ENCODE measurements at places on chromosomes 2 and 18.

DNA sequence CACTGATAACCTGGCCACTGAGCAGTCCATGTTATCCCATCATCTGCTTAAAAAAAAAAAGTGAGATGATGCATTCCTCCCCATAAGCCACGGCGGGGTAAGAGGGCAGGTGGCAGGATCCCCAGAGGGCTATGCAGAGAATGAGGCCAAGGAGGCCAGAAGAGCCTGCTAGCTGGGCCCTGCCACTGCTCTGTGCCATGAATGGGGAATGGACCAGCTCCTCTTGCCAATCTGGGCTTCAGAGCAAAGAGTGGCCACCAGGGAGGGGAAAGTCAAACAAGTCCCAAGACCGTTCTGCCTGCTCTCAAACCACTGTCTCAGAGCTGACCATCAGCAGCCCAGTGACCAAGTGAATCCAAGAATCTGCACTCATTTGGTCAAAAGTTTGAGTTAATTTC, 202.4 kb downstream of the TWIST2 start:
- DNase-seq: no peak

DNA sequence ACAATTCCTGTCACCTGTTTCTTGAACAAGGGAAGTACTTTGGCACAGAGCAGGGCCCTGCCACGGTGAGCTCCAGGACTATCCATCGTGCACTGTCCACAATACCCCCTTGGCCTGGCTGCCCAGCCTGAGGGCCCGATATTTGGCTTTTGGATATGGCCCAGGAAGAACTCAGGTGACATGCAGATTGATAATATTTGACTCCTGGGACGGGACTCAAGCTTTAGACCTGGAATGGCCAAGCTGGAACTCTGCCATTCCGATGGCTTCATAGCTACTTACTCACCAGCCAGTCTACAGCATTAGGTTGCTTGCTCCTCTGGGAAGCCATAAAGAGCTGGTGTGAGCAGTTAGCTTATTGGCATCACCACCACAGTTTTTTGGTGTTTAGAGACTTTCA, 26.6 kb downstream of the EML6 start:
- DNase-seq: no peak

DNA sequence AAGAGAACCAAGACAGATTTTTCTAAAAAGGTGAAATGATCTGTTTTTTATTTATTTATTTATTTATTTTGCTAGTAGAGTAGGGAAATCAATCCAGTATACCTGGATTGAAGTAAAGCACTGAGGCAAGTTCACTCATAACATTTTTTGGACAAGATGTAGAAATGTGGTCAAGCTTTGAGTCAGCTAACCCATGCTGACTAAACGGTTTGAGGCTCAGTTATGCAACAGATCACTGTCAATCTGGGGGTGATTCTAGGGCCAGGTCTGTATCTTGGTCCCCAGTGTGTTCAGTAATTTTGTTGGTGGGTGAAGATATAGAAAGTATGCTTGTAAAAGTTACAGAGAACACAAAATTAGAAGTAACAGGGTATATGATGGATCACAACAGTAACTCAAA, 60.2 kb downstream of the RMDN2 start:
- DNase-seq: no peak

- no peak for DNase-seq
Observed at GRCh38 chr2:48694149-48694548, 61.4 kb downstream of the LHCGR start.

DNA sequence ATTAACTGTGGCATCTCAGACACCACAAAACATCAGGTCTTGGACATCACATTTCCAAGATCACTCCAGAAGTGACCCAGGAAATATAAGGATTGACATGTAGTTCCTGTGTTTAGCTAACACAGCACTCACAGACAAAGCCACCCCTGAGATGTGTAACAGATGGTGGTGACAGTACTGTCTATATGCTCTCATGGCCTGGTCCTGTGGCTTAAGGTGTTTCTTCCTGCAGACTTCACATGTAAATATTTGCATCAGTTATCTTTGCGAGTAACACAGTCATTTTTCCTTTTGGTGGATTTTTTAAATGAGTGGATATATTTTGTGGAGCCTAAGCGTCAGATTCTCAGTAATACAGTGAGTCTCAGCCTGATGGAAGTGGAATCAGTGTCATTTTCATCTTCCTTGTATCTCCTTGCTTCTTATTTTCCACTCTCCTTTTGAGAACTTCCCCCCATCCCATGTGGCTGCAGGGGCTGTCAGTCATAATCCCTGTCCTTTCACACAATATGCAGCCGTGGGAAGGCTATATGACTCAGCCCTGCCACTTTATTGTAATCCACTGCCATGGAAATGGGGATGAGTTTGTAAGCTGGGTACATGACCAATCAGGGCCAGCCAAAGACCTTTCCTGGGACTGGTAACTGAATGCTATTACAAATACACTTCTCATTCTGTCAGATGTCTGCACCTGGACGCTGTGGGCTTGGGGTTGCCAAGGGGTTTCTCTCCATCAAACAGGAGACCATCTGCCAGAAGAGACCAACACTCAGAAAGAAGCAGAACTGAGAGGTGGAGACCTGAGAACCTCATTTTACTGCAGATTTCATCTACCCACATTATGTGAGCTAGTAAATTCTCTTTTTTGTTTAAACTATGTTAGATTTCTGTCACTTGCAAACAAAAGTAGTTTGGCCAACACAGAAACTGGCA, 74.3 kb downstream of the ICOS start:
- no peak for DNase-seq

GRCh38 chr2:161228511-161229240, 68.4 kb downstream of the TANK start:
- DNase-seq: no peak

DNA sequence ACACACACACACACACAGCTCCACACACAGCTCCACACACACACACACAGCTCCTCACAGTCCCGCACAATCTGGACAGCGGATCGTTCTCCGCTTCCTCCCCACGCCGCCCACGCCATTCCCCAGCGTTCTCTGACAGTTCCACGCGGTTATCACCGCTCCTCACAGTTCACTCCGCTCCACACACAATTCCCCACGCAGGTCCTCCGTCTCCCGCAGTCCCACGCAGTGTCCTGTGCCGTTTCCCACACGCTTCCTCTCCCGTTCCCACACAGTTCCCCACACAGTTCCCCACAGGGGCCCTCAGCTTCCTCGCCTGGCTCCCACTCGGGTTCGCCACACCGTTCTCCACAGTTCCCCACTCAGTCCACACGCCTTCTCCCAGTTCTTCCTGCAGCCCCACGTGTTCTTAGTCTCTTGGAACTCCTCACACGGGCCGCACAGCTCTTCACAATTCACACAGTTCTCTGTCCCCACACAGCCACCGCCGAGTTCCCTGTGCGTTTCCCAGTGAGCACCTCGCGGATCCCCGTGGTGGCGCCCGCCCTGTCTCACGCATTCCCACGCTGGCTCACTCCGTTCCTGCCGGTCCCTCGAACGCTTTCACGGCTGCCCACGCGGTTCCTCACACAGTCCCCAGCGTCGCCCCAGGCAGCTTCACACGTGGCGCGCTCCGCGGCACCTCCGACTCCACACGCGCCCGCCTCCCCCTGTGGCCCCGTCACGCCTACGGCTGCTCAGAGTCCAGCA, 38.4 kb downstream of the KIF1A start:
- no peak for DNase-seq

DNA sequence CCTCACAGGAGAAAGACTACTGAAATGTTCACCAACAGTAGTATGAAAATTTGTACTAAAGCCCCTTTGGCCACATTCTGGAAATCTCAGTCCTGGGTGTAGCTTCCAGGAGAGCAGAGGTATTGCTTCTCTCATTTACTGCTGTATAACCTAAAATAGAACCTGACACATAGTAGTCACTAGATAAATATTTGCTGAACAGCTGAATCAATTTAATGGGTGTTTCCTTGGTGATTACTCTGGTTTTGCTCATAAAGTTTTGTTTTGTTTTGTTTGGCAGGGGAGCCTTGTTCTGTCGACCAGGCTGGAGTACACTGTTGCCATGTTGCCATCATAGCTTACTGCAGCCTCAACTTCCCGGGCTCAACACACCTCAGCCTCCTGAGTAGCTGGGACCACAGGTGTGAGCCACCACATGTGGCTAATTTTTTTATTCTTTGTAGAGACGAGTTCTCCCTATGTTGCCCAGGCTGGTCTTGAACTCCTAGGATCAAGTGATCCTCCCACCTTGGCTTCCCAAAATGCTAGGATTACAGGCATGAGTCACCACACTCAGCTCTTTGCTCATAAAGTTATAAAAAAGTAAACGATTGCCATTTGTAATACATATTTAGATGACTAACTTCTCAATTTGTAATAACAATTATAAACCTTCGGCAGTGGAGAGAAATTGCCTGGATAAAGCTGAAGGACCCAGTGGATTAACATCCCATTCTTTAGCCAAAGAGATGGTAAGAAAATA, 11.5 kb upstream of the PARD3B start:
- no peak for DNase-seq

DNA sequence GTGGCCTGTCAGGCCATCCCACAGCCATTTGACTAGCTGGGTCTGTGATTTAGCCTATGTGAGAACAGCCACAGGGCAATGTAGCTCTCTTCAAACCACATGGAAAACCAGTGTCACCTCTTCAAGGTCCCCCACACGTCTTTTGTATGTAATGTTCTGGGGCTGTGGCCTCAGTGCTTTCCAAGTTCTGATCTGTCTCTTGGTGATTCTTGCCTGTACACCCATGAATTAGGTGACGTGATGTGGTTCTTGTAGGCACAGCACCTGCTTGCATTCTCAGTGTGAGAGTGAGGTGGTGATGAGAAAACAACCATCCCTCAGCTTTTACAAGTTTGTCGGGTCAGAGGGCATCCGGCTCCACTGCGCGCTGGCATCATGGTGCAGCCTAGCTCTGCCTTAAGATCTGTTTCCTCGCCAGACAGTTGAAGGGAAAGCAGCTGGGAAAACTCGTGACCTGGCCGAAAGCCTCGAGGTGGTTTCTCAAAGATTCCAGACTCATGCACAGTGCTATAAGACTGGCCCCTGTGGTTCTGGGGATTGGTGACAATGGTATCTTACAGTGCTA, 125.8 kb downstream of the TANC1 start:
- DNase-seq: no peak

GRCh38 chr2:88549616-88550292, 77.5 kb downstream of the EIF2AK3 start:
- no peak for DNase-seq

DNA sequence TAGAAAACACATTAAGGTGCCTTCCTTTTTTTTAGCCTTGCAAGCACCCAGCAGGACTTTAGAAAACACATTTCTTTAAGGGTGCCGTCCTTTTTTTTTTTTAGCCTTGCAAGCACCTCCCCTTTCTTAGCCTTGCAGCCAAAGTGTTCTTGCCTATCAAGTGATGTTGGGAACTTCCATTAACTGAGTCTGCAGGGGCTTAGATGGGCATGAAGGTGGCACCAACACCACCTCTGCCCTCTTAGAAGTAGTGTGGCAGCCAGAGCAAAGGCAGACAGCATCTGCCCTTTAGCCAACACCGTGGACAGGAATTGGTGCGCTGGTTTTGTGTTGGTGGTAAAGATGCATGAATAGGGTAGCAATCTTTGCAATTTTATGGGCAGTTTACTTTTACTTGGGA, 211.6 kb upstream of the SP5 start:
- DNase-seq: no peak

- DNase-seq: no peak
Observed at GRCh38 chr2:84288293-84288692, 170.8 kb downstream of the SUCLG1 start.

GRCh38 chr18:24246143-24246542, 107.3 kb downstream of the CABYR start:
- DNase-seq: no peak

DNA sequence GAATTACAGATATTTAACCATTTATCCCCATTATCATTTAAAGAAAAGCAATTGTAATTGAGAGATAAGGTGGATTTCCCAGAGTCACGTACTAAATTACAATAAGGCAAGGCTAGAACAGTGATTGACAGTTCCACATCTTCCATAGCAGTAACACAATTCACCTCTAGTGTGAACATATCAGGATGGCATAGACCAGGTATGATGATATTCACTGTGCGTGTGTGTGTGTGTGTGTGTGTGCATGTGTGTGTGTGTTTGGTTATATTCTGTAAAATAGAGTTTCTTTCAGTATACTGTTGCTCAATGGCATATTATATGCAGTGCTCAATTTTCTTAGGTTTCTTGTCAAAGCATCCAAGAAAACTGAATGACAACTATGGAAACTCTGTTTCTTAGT, 1.7 kb downstream of the SCN2A start:
- no peak for DNase-seq

- DNase-seq: no peak
Observed at GRCh38 chr2:60438131-60438530, 115.3 kb downstream of the BCL11A start.

GRCh38 chr2:147177071-147177857, 667.6 kb upstream of the ACVR2A start:
- DNase-seq: peak; percentile 8

DNA sequence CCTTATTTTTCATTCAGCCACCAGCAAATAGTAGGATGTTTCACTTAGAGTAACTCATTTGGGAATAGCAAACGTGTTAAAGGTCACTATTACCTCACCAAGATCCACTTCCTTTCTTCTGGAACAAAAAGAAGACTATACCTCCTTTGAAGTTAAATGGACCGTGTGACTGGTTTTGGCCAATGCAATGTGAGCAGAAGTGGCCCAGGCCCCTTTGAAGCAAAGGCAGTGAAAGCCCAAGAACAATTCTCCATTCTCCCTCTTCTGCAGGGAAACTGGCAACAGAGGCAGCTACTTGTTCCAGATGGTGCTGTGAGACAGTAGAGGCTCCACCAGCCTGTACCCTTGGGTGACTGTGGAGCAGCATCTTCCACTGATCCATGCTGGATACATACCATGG, 11.3 kb upstream of the MALL start:
- DNase-seq: peak; percentile 36

DNA sequence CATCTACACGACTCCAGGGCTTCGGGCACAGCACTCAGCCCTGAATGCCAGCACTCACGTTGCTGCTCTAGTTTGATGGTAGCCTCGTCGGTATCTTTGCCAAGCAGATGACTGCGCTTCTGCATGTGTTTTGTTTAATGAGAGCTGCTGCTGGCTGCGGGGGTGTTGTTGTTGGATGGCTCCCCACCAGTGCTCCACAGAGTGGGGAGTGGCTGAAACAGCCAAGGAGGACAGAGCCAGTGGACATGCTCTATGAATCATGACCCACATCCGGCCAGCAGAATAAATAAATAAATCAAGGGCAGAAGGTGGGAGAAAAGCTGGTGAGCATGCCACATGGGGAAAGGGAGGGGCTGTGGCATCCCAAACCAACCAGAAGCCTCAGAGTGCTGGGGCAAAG, 131.2 kb upstream of the SOX11 start:
- no peak for DNase-seq

- DNase-seq: no peak
Observed at GRCh38 chr2:139083121-139083520, 302.9 kb upstream of the NXPH2 start.

DNA sequence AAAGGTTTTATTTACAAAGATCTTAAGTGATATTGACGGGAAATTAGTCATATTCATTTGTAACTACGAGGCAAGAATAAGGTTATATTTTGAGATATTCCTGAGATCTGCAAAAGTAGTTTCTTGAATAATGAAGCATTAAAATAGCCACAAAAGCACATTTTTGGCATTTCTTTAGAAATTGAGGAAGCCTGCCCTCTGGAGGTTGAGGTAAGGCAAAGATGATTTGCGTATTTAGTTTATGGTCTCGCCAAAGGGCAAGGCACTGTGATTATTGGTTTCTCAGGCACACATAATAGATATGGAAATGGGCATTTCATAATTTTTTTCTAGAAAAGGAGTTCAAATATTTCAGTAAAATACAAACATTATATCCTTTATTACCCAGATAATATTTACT, 143.7 kb upstream of the RPRM start:
- no peak for DNase-seq

- DNase-seq: no peak
Observed at GRCh38 chr2:3981446-3981987, 278.1 kb downstream of the DCDC2C start.

Data from NCI-H345 (cell line).